ENCODE measurements at places on chromosomes 6 and 20.

- no peak for DNase-seq
These were observed 737.4 kb downstream of the KIF16B start for GRCh38 chr20:15835811-15836210.

DNA sequence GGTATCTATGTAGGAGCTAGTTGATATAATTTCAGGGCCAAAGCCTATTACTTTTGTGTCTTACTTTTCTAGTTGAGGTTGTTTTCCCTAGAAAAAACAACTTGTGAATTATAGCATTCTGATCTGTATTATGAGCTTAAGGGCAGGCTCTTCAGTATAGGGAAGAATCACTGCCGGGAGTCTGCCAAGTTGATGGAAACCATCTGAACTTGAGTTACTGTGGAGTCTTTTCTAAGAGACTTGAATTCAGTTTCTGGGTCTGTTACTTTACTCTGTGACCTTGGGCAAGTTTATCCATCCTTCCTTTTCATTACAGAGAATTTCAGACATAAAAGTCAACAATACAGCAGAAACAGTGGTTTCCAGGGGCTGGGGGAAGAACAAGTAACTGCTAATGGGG is 2.1 kb upstream of the CASS4 start:
- DNase-seq = no peak

GRCh38 chr6:147390909-147391536 is 117.5 kb upstream of the SAMD5 start:
- DNase-seq = no peak

DNA sequence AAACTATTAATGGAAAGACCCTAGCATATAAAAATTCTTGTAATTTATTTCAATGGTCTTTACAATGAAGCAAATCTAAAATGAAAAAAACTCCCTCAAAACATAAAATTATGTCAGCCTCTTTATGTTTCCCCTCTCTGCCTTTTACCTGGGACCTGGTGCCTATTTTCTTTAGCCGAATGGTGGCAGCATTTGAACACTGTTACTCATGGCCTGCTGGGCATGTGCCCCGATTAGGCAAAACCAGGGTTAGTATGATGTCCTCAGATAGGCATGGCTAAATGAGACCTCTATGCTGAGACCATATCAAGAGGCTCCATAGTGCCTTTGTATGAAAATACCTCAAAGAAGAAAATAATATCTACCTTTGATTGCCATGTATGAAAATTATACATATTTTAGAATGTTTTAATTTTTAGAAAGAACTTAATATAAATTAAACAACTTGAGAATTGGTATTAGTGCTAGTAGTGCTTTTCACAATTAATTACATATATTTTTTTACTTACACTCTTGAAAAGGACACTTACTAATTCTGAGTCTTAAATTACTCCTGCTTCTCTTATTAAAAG is 22.5 kb upstream of the C6orf58 start:
- DNase-seq = no peak

- DNase-seq = no peak
These were observed 9.7 kb upstream of the FBXL4 start for GRCh38 chr6:98957450-98957849.

GRCh38 chr6:144314003-144314485 is 28.9 kb downstream of the UTRN start:
- DNase-seq = no peak

GRCh38 chr6:36758516-36759147 is 61.0 kb downstream of the RAB44 start:
- no peak for DNase-seq

DNA sequence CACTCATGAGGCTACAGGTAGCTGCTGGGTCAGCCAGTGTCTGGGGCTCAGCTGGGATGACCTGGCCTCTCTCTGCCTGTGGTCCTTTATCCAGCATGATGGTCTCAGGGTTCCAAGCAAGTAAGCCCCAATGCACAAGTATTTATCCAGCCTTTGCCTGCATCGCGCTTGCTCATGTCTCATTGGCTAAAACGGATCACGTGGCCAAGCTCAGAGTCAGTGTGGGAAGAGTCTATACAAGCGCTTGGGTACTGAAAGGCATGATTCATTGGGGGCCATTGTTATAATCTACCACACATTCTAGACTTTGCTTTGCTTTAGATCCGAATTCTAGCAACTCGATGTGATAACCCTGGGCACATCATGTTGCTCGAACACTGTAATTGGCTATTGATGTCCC is 48.3 kb downstream of the PPP1R16B start:
- DNase-seq = no peak

GRCh38 chr6:53252177-53252692 is 96.5 kb downstream of the ELOVL5 start:
- no peak for DNase-seq

GRCh38 chr6:134585517-134585873 is 267.6 kb upstream of the SGK1 start:
- DNase-seq = no peak

- no peak for DNase-seq
These were observed 1.0 kb upstream of the DDAH2 start for GRCh38 chr6:31729979-31730630.

- DNase-seq = peak; percentile 28
These were observed 4.0 kb downstream of the PPP1R18 start for GRCh38 chr6:30682143-30683117.

DNA sequence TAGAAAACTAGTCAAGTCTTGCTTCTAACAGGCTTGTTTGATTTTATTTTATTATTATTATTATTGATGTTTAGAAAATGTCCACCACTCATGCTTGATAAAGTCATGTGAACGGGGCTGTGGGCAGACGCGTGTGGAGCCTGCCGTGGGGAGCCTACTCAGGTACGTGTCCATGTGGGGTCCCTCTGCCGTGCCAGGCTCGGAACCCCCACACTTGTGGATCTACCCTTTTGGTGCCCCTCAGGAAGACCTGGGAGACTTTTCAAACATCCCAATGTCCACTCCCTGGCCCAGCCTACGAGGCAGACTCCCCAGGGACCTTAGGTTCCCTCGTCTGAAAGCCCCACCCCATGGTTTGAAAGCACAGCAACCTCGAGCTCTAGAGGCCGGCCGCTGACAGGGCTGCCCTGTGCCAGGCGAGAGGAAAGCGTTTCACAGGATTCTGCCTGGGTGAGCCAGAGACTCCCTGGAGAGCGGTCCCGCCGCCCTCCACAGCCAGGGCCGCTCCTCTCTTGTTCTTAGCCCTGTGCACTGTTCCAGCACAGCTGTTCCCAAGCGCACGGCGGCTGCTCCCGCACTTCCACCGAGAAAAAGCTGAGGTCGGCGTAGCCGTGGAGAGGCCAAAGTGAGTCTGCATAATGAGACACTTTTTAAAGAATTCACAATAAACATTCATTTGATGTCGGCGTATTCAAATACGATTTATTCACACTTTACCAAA is 249.7 kb downstream of the TTLL2 start:
- no peak for DNase-seq

- DNase-seq = no peak
These were observed 162.8 kb upstream of the CDYL start for GRCh38 chr6:4613381-4613780.

DNA sequence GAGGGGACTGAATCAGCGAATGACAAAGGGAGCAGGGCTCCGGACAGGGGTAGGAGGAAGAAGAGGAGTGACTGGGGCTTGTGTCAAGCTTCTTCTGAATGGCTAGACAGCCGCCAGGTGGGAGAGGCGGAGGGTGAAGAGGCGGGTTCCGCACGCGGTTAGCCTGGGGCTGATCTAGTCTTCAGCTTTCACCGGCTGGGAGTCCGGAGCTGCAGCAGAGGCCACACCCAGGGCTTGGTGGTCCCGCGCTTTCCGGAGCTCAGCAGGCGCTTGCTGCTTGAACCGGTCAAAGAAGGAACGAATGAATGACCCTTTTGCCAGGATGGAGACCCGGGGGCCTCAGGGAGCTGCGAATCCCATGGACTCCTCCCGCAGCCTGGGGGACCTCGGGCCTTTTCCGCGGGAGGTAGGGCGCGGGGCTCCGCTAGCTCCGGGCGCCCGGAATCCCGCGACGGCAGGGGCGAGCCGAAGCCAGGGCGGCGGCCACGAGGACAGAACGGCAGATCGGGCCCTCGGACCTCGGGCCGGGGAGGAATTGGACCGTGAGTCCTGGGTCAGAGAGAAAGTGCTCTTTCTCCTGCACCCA is at the start of gene C6orf141:
TSS of gene C6orf141 (plus strand) at position 177 of the 586 bp plus-strand sequence. CDS start at position 302, 125 bp downstream.
- no peak for DNase-seq

DNA sequence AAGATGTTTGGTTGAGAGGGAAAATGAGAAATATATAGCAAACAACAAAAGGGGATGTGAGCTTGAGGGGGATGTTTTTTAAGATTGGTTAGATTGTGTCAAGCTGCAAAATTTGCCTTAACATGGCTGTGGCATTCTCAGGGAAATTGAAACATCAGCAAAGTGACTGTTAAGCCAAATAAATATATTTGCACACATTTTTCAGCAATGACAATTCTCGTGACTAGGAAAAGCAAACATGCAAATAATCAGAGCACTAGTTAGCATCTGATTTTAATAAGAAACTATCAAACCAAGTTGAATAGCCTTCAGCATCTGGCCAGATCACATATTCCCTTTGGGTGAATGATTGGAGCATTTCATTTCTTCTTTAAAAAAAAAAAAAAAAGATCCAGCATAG is 262.8 kb downstream of the TBC1D7 start:
- no peak for DNase-seq

- peak; percentile 73 for DNase-seq
These were observed 26.2 kb downstream of the SLCO4A1 start for GRCh38 chr20:62668441-62669027.

DNA sequence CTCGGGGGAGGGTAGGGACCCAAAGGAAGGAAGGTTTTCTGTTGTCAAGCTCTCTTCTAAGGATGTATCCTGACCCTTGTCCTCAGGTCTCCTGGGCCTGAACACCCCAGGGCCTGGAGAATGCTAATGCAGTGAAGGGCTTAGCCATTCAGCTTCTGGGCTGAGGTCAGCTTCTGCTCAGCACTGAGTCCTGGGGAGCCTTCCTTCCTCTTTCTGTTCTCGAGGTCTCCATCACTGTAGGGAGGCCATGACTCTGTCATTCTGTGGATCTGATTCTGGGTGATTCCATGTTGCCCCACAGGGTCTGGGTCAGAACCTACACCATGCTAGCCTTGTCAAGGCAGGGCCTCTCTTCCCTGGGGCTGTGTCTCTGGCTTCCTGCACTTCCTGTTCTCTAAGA is 712.7 kb downstream of the DHX35 start:
- DNase-seq = no peak

GRCh38 chr20:2932498-2932897 is 59.2 kb downstream of the PTPRA start:
- no peak for DNase-seq

DNA sequence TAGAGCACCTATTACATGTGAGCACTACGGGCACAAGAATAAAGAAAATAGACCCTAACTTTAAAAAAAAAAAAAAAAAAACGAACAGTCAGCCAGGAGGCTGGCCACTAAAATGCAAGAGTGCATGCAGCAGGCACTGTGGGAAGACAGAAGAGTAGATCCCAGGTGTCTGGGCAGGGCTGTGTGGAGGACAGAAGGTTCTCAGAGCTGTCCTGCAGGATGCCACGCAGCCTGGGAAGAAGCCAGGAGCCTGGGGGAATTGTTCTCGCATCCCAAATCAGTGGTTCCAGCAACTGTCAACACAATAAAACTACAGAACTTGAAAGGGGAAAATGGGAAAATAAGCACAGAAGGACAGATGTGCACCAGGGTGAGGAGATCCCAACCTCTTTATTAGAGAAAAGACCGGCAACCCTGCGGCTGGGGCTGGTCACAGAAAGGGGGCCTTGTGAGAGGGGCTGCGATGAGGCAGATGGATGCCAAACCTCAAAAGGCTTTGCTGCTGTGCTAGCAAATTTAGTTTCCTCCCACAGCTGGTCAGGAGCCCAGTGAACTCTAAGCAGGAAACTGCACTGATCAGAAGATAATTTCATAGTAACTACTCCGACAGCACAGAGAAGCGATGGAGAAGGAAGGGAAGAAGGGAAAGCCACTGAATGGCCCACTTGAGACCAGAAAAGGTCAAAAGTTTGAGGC is 30.9 kb downstream of the MAP3K5 start:
- DNase-seq = no peak

DNA sequence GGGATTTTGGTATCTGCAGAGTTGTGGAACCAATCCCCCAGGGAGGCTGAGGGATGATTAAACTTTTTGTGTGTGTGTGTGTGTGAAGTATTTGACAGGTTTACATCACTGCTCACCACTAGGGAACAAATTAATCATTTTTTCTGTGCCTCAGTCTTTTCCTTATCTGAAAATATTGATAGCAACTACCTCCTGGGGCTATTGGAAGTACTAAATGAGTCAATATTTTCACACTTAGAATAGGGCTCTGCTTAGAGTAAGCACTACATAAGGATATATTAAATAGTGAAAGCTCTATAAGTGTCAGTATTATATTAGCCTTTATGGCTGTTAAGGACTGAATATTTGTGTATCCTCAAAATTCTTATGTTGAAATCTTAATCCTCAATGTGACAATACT is 155.2 kb upstream of the UST start:
- DNase-seq = no peak

- DNase-seq = no peak
These were observed 63.0 kb upstream of the NCOA3 start for GRCh38 chr20:47438464-47439381.

DNA sequence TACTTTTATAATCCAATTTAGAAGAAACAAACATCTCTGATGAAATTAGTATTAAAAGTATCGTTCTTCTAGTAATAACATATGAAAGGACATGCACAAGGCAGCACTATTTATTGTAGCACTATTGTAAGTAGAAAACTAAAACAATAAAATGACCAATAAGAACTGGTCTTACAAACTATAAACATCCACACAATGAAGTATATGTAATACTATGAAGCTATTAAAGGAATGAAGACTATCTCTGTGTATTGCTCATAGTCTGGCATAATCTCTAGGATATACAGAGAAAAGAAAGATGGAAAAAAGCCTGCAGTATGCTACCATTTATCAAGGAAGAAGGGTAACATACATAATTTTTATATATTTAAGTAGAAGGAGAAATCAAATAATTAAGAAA is 16.7 kb downstream of the LCA5 start:
- DNase-seq = no peak

DNA sequence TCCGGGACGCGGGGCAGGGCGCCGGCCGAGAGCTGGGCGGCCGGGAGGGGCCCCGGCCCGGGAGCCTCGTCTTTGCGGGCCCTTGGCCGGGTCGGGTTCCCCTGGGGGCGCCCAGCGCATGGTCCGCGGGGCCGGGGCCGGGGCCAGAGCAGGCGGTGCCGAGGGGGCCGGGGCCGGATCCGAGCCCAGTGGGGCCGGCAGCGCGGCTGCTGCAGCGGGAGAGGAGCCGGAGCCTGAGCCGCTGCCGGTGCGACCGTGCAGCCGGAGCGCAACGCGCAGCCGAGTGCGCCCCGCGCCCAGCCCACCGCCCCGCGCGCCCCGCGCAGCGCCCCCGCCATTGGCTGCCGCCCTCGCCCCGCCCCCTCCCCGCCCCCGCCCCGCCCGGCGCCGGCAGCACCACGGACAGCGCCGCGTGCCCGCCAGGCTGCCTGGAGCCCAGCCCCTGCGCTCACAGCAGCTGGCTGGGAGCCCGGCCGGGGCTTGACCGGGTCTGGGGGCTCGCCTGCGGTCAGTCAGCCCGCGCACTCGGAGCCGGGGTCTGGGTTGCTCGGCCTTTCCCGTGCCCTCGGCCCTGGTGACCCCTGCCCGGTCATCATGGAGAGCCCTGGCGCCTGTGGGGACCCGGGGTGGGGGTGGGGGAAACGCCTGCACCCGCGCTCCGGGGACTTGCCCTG is at the start of gene HRH3:
TSS of gene HRH3 (minus strand) at position 287 of the 674 bp plus-strand sequence. CDS start 308 bp downstream, outside the sequence.
- no peak for DNase-seq

- no peak for DNase-seq
These were observed 82.3 kb upstream of the SLC24A3 start for GRCh38 chr20:19129976-19130612.

- DNase-seq = no peak
These were observed 826.2 kb upstream of the FLRT3 start for GRCh38 chr20:15163632-15164031.

- no peak for DNase-seq
These were observed 539.1 kb downstream of the CD83 start for GRCh38 chr6:14656649-14657048.

- no peak for DNase-seq
These were observed 26.2 kb downstream of the MYO6 start for GRCh38 chr6:75775219-75775618.

Measured in nucleus accumbens (tissue), 56 donors.